Right renal pelvis (tissue), 4 donors: ENCODE measurements at places on chromosomes 11 and 22. TPM values are rescaled to one million over a fixed set of nuclear protein-coding genes. Genes with fewer than 3 reads are reported as not detected.

DNA sequence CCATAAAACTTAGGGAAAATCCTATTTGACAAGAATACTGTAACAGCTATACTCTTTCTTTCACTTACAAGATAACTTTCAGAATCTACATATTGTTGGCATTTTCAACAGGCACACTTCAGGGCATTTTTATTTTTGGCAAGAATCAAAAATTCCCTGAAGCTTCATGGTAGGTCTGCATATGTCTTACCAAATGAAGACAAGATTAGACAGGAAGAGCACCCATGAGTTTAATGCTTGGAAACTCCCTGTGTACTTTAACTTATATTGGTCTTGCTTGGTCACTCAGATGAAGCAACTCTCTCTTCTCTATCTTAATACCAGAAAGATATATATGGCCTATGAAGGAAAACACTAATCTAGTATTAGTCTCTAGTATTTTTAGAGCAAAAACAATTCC, 137.7 kb downstream of the ATG16L2 start:
- no peak for DNase-seq

- DNase-seq, result no peak
Observed at GRCh38 chr11:108224366-108224765, 1.5 kb downstream of the ATM start.

- DNase-seq, result no peak
Observed at GRCh38 chr22:19995611-19996339, 20.8 kb downstream of the ARVCF start.

GRCh38 chr11:110858547-110858921, 146.3 kb upstream of the ARHGAP20 start:
- no peak for DNase-seq

GRCh38 chr22:29842740-29843139, 4.7 kb upstream of the ASCC2 start:
- DNase-seq, result no peak

DNA sequence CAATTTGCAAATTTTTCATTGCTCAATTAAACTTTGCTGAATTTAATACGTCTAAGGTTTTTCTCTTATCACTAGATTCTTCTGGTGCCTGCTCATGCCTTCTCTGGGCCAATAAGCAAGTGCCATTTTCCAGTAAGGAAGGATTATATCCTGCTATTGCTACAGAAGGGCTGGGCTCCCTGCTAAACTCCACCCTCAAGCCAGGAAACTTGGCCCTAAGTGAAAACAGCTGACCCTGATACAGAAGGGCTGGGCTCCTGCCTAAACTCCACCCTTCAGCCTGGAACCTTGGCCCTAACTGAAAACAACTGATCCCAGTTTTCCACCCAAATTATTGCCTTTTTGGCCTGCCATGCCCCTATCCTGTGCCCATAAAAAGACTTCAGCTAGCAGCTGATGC, 385.3 kb downstream of the DYNC2H1 start:
- DNase-seq, result no peak

DNA sequence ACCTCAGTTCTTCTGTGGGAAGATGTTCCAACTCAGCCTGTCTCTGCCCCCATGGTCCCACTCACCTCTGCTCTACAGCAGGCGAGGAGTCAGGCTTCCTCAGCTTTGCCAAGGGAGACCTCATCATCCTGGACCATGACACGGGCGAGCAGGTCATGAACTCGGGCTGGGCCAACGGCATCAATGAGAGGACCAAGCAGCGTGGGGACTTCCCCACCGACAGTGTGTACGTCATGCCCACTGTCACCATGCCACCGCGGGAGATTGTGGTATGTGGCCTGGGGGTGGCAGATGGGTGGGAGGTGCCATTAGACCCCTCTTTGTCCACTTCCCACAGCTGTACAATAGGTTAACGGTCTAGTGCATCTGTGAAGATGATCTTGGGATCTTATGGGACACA, 73.3 kb downstream of the MYO7A start:
- no peak for DNase-seq

GRCh38 chr11:103883291-103883690, 153.1 kb upstream of the DDI1 start:
- no peak for DNase-seq

- DNase-seq, result no peak
Observed at GRCh38 chr11:79100093-79100910, 340.5 kb downstream of the TENM4 start.

GRCh38 chr22:45577746-45578523, 75.3 kb downstream of the FBLN1 start:
- DNase-seq, result peak; percentile 78

Gene VPS51
- 99.0 TPM for polyA plus RNA-seq

Gene CRYBA4
- polyA plus RNA-seq, result not detected

Gene SLC22A8
- 33.7 TPM for polyA plus RNA-seq

Gene FAM111B
- polyA plus RNA-seq, result 15.6 TPM

Gene TNNT3
- polyA plus RNA-seq, result 5.9 TPM

Gene OR2D3
- not detected for polyA plus RNA-seq

Gene SLC43A1
- 5.4 TPM for polyA plus RNA-seq

Gene GPR83
- 0.67 TPM for polyA plus RNA-seq

Gene EXT2
- 76.9 TPM for polyA plus RNA-seq

Gene CNTF
- polyA plus RNA-seq, result 1.3 TPM

Gene MCM5
- polyA plus RNA-seq, result 65.5 TPM

Gene ROM1
- 3.0 TPM for polyA plus RNA-seq
